Breast epithelium (tissue), 4 donors: ENCODE measurements at places on chromosomes 16 and 17. TPM values are rescaled to one million over a fixed set of nuclear protein-coding genes. Genes with fewer than 3 reads are reported as not detected.

The WNT3 gene
- total RNA-seq = 0.48 TPM

The BCL6B gene
- 4.1 TPM for total RNA-seq

The CTRL gene
- total RNA-seq = 1.8 TPM

The CCDC200 gene
- not detected for total RNA-seq

DNA sequence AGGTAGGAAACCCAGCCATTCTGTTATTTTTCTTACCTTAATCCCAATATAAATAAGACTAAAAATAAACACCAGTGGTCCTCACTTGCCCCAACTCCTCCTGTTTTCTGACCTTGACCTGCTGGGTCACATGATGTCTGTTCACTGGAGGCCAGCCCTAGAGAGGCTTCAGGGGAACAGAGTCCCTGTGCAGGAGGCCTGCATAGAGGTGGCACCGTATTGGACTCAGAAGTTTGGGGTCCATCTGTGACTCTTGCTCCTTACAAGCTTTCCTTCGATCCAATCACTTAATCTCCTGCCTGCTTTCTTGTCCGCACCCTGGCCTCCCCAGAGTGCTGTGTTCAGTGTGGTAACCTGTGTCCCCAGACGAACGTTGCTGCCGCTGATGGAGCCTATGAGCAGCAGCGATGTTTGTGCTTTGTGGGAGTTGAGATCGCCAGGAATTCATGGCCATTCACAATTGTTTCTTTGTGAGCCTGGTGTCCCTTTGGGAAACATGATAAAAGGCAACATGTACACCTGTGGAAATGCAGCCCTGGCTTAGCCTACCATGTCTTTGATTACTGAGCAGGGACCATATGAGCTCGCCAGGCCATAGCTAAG is 4.7 kb downstream of the IGSF6 start:
- no peak for DNase-seq

DNA sequence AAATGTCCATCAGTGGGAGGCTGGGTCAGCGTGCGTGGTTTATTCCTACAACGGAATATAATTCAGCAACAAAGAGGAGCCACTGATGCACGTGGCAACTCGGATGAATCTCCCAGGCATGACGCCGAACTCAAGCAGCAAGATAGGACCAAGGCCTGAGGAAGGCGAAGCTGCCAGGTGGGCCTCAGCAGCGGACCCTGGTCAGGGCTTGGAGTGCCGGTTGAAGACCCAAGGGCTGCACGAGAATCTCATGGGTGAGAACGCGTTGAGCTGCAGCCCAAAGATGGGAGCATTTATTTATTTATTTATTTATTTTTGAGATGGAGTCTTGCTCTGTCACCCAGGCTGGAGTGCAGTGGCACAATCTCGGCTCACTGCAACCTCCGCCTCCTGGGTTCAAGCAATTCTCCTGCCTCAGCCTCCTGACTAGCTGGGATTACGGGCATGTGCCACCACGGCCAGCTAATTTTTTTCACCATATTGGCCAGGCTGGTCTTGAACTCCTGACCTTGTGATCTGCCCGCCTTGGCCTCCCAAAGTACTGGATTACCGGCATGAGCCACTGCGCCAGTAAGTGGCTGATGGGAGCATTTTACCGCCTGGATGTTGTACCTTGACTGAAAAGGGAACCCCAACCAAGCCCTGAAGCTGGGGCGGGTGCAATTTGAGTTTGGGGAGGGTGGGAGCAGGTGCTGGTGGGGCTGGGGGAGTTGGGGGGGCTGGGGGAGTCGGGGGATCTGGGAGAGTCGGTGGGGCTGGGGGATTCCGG is 18.1 kb upstream of the BAHCC1 start:
- no peak for DNase-seq

- no peak for DNase-seq
These were observed 5.9 kb downstream of the COQ7 start for GRCh38 chr16:19073344-19073743.

DNA sequence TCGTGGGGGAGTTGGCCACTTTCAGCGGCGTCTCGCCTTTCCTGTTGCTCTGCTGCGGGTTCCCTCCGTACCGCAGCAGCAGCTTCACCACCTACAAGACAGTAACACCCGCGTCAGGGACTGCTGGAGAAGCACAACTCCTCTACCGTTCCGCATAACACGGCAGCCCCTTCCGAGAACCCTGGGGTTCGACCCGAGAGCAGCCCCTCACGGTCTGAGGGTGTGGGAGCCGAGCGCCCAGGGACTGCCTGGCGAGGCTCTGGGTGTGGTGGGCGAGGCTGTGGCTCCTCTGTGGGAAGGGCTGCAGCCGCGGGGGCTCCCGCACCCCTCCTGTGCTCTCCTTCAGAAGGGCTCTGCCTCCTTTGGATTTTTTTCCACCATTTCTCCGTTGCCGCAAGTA is 68.6 kb downstream of the ZNF778 start:
- no peak for DNase-seq

GRCh38 chr17:30352240-30352814 is 18.5 kb upstream of the TMIGD1 start:
- DNase-seq = no peak
